ENCODE measurements at places on chromosomes 6 and 20. TPM values are rescaled to one million over a fixed set of nuclear protein-coding genes. Genes with fewer than 3 reads are reported as not detected.

LAMP5 gene
- total RNA-seq: 0.34 TPM

NFATC2 gene
- total RNA-seq: 28.0 TPM

DNA sequence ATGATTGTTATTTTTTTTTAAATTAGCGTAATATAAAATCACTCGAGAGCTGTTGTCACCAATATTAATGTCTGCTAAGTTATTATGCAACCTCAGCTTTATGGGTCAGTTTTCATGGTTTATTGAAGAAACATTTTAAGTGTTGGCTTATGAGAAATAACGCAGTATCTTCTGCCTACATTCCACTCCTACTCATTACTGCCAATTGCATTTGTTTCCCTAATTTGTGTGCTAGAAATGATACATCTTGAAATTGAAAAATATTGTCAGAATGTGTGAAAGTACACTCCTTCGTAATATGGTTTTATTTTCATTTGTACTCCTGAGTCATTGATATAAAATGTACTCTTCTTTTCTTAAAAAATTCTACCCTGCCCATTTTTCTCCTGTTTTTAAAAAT, 333.3 kb upstream of the HSF2 start:
- DNase-seq: no peak

KCNQ5 gene
- total RNA-seq: 4.4 TPM

All from spleen (tissue), 13 donors.